ENCODE measurements at places on chromosomes 13 and 19.

- DNase-seq = no peak
Observed at GRCh38 chr13:27860743-27861142, 59.1 kb upstream of the PDX1 start.

DNA sequence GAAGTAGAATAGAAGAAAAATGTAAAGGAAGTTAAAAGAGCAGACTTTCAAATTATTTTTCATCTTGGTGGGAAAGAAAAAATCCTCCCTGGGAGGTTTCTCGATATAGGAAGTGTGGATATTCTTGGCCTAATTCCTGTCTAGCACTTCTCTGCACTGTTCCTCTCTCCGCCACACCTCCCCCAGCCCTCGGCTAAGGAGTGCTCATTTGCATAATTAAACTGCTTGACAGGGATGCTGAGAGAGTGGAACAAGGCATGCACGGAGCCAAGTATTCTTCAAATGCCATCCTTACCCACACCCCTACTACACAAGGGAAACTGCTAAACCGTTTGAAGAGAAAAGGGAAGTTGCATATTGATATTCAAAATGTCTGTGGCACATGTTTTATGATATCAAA is 511.0 kb upstream of the HTR2A start:
- no peak for DNase-seq

DNA sequence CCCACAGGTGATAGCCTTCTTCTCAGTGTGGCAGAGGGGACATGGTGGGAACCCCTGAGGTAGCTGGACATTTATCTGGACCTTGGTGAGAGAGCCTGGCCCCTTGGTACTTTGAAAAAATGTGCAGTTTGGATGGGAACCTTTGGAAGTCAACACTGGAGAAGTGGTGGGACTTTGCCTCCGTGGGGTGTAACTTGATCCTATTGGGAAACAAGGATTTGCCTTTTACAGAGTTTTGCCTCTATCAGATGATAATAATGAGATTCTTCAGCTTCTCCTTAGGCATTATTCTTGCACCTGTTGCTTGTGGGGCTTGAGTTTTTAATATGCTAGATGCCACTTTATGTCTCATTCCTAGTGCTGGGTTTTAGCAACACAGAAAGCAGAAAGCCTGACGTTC is 99.0 kb downstream of the ERCC5 start:
- no peak for DNase-seq

GRCh38 chr19:6076291-6076665 is 34.0 kb downstream of the RFX2 start:
- no peak for DNase-seq

DNA sequence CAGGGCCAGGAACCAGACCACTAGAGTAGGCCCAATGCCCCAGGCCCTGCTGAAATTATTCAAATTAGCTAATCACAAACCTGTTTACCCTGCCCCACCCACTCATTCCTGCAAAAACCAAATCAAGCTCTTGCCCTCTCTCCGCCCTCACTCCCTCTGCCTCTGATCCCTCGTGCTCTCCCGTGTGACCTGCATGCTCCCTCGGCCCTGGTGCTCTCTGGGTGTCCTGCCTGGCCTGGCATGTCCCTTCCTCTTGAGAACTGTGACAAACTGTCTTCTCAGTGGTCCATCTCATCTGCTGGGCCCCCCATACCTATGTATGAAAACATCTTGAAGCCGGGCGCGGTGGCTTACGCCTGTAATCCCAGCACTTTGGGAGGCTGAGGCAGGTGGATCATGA is 12.2 kb upstream of the TTYH1 start:
- DNase-seq = no peak
